ENCODE measurements at places on chromosomes 7 and 10.

DNA sequence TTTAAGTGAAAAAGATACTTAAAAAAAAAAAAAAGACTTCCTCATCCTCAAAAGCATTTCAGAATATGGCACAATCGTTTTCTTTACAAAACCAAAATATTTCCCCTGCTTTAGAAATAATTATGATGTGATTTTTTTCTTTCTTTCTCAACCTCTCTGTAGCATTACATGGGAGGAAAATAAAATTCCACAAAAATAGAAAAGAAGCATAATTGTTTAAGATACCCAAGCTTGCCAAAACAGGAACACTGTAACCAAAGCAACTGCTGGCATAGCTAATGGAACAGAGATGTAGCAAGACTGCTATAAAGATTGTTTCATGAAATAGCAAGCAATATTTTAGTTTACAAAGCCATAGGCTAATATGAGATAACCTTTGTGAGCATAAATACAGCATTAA is 75.6 kb upstream of the GPR22 start:
- no peak for DNase-seq

- peak; percentile 68 for DNase-seq
Observed at GRCh38 chr10:110007161-110007700, 553 bp upstream of the ADD3 start.

DNA sequence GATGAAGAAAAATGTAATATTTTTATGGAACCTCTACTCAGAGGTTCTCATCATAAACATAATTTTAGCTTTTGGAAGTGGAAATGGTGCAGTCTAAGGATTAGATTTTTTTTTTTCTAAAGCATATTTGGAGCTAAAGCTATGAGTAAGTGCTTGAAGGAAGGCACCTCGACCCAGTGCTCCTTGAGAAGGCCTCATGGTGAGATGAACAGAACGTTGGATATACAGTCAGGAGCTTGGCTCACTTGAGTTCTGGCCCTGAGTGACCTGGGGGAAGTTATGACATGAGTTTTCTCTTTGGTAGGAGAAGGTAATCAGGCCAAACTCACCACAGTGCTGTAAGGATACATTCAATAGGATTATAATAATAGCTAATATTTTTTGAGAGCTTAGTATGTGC is 163.3 kb downstream of the JCAD start:
- DNase-seq: no peak

- no peak for DNase-seq
Observed at GRCh38 chr10:68365611-68366010, 32.9 kb upstream of the PBLD start.

- no peak for DNase-seq
Observed at GRCh38 chr10:129765664-129766550, 198.2 kb downstream of the EBF3 start.

GRCh38 chr7:47586925-47587324 is 5.0 kb upstream of the TNS3 start:
- DNase-seq: no peak

GRCh38 chr10:30378201-30378995 is 29.3 kb upstream of the MTPAP start:
- no peak for DNase-seq

- no peak for DNase-seq
Observed at GRCh38 chr7:55083206-55083605, 64.4 kb downstream of the EGFR start.

DNA sequence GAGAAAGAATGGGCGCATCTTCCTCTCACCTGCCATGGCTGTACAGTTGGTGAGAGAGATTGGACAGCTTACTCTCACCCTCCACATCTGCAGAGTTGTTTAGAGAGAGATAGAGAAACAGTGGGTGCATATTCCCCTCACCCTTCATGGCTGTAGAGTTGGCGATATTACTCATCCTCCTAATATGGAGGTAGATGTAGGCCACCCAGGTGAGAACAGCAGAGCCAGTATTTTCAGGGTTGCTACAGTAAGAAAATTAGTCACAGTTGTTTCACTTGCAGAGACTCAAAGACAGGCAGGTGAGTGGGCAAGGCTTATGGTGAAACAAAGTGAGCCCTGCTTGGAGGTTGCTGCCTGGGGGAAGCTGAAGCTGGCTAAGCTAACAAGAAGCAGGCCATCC is 65.0 kb upstream of the PFKP start:
- no peak for DNase-seq

- DNase-seq: no peak
Observed at GRCh38 chr10:80133206-80133605, 676 bp downstream of the PLAC9 start.

DNA sequence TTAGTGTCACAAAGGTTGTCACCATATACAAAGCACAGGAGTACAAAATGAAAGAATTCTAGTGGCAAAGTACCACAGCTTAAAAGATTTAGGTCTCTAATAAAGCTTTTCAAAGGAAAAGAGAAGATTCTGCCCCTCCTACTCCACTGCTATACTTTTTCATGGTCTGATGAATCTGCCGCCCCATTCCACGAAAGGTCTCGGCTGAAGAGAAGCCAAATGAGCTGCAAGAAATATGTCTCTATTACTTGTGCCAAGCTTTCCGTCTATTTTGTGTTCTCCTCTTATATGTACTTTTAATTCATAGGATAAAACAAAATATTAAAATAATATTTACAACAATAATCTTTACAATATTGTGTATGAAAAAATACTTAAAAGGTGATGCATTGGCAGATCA is 222.6 kb downstream of the ANK3 start:
- DNase-seq: no peak

DNA sequence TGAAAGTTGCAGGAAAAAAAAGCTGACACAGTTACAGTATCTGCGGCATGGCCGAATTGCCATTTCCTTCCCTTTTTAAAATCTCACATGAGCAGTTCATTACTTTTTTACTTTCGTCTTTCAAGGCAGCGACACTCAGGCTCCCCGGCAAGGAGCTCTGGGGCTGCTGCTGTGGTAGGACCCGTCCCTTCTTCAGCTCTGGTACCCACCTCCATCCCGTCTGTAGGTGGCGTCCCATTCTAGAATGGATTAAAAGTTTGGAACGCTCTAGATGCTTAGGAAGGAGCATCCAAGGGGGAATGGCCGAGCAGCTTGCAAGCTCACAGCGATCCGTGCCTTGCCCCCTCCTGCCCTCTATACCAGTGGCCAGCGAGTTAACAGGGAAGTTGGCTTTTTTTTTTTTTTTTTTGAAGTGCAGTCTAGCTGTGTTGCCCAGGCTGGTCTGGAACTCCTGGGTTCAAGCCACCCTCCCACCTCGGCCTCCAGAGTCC is 22.8 kb upstream of the TTYH3 start:
- no peak for DNase-seq

DNA sequence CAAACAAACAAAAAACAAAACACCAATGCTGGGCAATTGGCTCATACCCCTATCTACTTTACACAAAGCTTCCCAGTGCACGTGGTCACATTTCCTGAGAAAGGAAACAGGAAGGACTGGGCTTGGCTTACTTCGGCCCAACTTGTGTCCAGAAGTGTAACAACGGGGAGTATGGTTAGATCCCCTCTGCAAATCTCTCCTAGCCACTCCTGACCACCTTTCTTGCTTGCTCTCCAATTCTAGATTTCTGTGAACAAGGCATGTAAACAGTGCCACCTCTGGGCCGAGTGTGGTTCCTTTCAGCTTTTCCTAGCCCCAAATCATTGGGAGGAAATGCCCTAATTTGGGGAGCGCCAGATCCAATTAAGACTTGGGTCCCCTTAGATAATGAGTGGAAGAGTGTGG is 21.0 kb upstream of the FRAT2 start:
- no peak for DNase-seq

All from T-helper 2 cell treated with Interferon-gamma antibody and Interleukin-4, amounts not matched to agents 5 μg/mL and 100 μg/mL, for 36 hours (primary cell).